GF-D8 (cell line): ENCODE measurements at places on chromosomes 2 and 18.
A peak's percentile ranks its signal among the peaks of the same experiment; 100 is the strongest.

- DNase-seq: no peak
These were observed 131.0 kb downstream of the SNTG2 start for GRCh38 chr2:1081451-1082225.

DNA sequence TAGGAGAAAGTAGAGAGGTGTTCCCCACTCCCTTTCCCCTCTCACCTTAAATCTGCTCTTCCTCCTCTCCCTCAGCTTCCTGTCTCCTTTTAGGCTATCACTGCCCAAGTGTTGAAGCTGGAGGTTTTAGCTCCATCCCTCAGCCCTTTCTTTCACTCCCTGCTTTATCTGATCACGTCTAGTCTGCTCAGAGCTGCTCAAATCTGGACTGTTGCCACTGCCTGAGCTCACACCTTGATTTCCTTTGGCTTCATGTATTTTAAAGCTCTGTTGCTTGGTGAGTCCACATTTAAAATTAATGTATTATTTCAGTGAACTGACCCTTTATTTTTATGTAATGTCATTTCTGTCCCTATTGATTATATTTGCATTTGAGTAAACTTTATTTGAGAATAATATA is 236.6 kb downstream of the PTGR3 start:
- no peak for DNase-seq

- DNase-seq: no peak
These were observed 209.8 kb downstream of the GBX2 start for GRCh38 chr2:235958221-235958930.

- DNase-seq: no peak
These were observed 66.2 kb downstream of the STAT1 start for GRCh38 chr2:190947711-190948251.

GRCh38 chr2:187505065-187505672 is 49.1 kb downstream of the TFPI start:
- DNase-seq: no peak

- no peak for DNase-seq
These were observed 30.2 kb downstream of the PRKCE start for GRCh38 chr2:45681675-45682074.

- DNase-seq: no peak
These were observed 137.5 kb upstream of the OTOS start for GRCh38 chr2:240277807-240278522.

- no peak for DNase-seq
These were observed 155.3 kb downstream of the DDX1 start for GRCh38 chr2:15746703-15747550.

DNA sequence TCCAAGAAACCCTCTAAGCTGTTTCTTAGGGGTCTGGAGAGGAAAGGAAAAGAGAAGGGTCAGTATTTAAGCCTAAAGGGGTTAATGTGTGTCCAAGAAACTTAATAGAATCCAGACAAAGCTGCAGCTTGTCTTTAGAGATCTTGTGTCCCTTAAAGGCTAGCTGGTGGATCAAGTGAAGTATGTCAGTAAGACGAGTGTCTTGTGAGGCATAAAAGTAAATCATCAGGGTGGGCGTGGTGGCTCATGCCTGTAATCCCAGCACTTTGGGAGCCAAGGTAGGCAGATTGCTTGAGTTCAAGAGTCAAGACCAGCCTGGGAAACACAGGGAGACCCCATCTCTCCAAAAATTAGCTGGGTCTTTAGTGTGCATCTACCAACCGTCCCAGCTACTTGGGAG is 47.8 kb downstream of the CERS6 start:
- DNase-seq: no peak

GRCh38 chr18:57146956-57147636 is at the start of gene BOD1L2:
Gene BOD1L2 (plus strand): TSS chr18:57147087. CDS start chr18:57147313, 226 bp downstream.
- DNase-seq: no peak

- DNase-seq: no peak
These were observed 49.9 kb downstream of the KCNIP3 start for GRCh38 chr2:95346738-95347671.

GRCh38 chr2:43221124-43221762 is 5.2 kb downstream of the ZFP36L2 start:
- peak; percentile 79 for DNase-seq

DNA sequence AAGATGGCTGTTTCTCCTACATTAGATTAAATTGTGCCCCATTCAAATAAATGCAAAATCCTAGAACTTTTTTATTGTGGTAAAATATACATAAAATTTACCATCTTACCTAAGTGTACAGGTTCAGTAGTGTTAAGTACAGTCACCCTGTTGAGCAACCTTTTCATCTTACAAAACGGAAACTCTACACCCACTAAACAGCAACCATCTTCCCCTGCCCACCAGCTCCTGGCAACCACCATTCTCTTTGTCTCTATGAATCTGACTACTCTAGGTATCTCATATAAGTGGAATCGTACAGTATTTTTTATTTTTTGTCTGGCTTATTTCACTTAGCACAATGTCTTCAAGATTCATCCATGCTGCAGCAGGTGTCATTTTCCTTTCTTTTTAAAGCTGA is 53.0 kb downstream of the ASXL2 start:
- DNase-seq: no peak

GRCh38 chr2:194289712-194290346 is 1367.2 kb upstream of the SLC39A10 start:
- DNase-seq: no peak

DNA sequence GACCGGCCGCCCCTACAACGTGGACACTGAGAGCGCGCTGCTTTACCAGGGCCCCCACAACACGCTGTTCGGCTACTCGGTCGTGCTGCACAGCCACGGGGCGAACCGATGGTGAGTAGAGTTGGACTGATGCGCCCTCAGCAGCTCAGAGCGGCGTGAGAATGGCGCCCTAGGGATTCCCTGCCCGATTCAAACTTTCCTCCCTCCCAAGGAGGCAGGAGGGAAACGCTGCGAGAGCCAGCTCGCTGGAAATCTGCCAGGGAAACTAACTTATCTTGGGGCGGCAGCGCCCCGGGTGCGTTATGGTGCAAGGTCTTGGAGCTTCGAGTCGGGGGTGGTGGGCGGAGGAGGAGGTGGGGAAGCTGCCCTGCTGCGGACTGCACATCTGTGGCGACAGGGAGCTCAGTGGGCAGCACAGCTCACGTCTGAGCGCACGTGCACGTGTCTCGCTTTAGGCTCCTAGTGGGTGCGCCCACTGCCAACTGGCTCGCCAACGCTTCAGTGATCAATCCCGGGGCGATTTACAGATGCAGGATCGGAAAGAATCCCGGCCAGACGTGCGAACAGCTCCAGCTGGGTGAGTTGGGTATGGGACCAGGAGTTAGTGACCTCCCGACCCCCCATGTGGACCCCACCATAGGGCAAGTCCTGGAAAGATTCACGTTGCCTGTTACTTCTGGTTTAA is 697 bp downstream of the ITGA4 start:
- DNase-seq: peak; percentile 86

GRCh38 chr2:53314718-53315117 is 452.9 kb upstream of the CHAC2 start:
- DNase-seq: no peak

- no peak for DNase-seq
These were observed 3.0 kb upstream of the ASB1 start for GRCh38 chr2:238423561-238424312.

DNA sequence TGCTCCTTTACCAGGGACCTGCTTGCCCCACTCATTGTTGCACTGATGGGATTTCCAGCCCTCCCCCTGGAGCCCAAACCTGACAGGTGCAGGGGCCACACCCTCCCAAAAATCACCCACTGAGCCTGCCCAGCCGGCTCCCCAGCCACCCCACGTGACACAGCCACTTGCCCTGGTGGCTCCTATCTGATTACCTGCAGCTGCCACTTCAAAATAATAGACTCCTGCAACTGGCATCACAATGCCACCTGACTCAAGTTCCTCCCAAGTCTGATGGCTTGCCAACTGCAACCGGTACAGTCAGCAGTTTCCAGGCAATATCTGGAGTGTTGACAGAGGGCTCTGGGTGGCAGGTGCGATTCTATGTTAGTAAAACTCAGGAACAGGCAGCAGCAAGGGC is 66.2 kb downstream of the CRACDL start:
- no peak for DNase-seq

GRCh38 chr18:47032945-47033344 is 2.5 kb downstream of the ELOA2 start:
- no peak for DNase-seq

- DNase-seq: no peak
These were observed 35.3 kb downstream of the CRACDL start for GRCh38 chr2:98900721-98901120.

DNA sequence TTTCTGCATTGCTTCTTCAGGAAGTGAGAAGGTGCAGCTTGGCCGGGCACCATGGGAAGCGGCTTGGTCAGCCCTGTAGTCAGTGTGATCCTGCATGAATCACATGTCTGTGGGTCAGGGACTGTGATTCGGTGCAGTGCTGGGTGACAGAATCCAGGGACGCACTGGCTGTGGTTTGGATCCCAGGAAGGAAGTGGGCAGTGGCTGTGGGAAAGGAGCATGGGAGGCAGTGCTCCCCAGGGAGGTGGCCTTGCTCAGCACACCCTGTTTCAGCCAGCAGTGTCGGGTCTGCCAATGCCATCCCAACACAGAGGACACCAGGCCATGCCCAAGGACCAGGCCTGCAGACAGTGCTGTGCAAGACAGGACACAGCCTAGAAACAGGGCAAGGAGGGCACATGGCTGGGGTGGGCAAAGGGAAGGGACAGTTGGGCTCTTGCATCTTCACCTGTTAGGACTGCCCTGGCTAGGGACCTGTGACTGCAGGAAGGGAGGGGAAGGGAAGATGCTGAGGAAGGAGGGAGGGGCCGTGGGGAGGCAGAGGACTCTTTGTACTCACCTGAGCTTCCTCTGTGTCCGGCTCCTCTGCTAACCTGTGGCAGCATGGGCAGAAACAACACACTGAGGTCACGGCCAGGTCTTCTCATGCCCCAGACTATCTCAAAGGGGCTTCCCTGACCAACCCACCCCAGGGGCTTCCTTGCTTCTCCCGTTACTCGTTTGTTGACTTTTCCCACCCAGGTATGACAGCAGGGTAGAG is 37.2 kb upstream of the DNMT3A start:
- DNase-seq: no peak

- no peak for DNase-seq
These were observed 59.1 kb downstream of the MBP start for GRCh38 chr18:77073336-77074093.

GRCh38 chr2:38070438-38070837 is 5.5 kb downstream of the CYP1B1 start:
- no peak for DNase-seq

DNA sequence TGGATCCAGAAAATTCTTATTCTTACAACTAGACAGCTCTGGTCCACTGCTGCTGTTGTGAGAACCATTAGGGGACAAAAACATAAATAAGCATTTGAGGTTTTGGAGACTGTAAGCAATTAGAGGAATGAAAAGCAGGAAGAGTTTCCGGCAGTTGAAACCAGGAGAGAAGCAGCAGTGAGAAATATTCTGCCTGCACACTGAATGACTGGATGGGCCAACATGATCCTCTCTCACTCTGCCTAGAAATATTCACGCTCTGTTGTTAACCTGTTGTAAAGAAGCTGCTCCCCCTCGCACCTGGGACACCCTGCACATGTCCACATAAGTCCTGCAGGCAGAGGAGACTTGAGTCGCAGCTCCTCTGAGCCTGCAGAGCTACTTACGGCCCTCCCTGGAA is 60.4 kb upstream of the RNF152 start:
- DNase-seq: no peak

DNA sequence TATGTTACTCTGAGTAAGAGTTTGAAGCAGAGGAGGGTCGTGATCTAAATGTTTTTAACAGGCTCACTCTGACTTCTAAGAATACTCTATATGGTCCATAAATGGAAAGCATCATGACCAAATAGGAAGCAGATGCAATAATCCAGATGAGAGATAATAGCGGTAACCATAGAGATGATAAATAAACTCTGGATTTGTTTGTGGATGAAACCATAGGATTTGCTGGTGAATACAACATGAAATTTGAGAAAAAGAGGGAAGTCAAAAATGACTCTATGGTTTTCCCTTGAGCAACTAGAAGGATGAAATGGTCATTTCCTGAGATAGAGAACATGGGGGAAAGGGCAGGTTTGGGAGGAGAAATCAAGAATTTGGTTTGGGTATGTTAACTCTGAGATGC is 3.9 kb downstream of the HEATR5B start:
- peak; percentile 73 for DNase-seq

- no peak for DNase-seq
These were observed 508.9 kb downstream of the FBXO15 start for GRCh38 chr18:73638709-73639108.

- no peak for DNase-seq
These were observed 101.2 kb upstream of the SLC38A11 start for GRCh38 chr2:165056564-165056963.

GRCh38 chr2:39676342-39676741 is 10.6 kb downstream of the TMEM178A start:
- DNase-seq: no peak

DNA sequence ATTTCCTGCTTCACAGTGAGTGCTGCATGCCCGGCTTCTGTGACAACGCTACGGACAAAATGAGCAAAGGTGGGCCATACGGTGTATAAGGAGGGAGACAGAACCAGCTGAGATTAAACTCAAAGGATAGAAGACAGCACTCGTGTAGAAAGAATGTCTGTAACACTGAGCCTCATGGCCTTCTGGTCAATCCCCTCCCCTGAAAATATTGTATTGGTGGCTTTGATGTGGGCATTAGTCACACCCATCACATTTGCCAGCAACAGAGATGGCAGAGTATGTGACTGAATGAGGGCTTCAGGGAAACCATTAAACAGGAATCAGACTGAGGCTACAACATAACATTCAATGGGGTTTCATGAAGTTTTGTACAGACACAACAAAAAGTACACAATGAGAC is 287.8 kb upstream of the CCDC68 start:
- DNase-seq: no peak

DNA sequence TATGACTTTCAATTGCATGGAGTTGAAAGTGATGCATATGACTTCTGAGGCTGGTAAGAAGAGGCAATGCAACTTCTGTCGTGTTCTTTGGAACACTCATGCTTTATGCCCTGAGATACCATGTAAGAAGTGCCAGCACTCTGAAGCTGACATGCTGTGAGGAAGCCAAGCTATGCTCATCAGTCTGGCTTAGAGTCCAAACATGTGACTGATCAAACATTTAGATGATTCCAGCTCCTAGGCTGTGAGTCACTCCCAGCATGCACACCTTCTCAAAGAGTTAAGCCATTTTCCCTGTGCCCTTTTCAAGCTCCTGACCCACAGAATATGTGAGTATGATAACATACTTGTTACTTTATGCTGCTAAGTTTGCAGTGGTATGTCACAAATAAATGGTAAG is 15.8 kb upstream of the VRK2 start:
- no peak for DNase-seq

DNA sequence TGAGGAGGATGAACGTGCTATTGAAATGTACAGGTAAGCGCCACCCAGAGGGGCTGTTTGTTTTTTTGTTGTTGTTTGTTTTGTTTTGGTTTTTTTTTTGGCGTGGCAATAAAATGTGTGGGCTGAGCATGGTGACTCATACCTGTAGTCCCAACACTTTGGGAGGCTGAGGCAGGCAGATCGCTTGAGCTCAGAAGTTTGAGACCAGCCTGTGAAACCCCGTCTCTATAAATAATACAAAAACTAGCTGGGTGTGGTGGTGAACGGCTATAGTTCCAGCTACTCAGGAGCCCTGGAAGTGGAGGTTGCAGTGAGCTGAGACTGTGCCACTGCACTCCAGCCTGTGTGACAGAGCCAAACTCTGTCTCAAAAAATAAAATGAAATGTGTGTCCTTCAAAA is 6.2 kb downstream of the PDCL3 start:
- no peak for DNase-seq

- no peak for DNase-seq
These were observed 32.5 kb upstream of the FHOD3 start for GRCh38 chr18:36265015-36265414.

GRCh38 chr2:140529706-140530105 is 1601.1 kb downstream of the LRP1B start:
- DNase-seq: no peak
